ENCODE measurements at places on chromosomes 3 and 15.

DNA sequence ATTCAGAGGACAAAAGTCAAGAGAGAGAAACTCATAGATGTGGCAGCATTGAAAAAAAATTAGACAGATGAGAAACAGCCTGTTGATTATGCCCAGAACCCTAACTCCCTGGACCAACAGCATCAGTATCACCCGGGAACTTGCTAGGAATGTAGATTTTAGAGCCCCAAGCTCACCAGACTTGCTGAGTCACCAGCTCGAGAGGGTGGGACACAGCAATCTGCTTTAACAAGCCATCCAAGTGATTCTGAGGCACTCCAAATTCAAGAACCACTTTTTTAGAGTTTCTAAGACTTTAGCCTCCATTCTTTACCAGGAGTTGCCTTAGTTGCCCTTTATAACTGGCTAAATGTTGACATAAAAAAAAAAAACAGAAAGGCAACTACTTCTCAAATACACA lies 70.9 kb downstream of the CGGBP1 start:
- DNase-seq = no peak

GRCh38 chr3:182837855-182838454 lies 44.7 kb downstream of the ATP11B start:
- DNase-seq = no peak

GRCh38 chr3:185207931-185208746 lies 45.7 kb downstream of the EHHADH start:
- DNase-seq = no peak

DNA sequence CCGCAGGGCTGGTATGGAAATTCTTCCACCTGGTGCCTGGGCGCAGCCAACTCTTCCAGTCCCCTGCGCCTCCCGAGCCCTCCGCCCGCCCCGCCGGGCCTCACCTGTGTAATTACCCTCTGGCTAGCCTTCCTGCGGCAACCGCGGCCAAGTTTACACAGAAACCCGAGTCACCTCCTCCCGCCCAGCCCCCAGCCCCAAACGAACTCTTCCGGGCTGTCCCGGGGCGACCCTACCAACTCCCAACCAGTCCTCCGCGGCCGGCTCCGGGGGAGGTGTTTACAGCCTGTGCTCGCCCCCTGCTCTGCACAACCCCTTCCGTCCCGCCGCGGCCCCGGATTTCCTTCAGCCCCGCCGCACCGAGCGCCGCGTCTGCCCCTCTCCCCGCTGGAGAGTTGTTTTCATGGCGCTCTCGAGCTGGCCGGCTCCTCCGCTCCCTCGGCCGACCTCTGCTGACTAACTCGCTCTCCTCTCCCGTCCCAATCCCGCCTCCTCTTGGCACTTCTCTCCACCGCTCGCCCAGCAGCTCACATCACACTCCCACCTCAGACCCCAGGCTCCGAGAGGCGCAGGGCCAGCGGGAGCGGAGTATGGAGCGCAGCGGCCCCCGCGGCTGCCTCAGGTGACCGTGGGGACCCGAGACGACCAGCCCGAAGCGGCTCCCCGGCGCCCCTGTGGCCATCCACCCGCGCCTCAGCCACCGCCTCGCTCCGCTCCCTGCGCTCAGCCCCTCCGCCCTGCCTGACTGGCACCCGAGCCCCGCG lies 538 bp downstream of the ATOSA start:
- peak; percentile 20 for DNase-seq

DNA sequence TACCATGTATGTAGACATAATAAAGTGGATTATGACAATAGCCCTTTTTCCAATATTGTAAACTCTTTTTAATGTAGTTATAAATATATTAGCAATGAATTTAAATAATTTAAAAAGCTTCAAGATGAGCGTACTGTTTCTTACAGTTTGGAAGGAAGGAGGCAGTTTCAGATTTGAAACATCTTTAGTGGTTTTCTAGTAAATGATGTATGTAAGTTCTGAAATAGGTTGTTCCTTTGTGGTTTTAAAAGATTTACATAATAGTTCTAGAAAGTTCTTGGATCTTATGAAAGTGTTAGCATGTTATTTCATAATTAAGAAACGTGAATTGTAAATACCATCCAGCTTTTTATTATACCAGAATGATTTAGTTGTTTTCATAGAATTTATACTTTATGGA lies 16.0 kb downstream of the DNAJC19 start:
- no peak for DNase-seq

- no peak for DNase-seq
These were observed 255.3 kb upstream of the IL12A start for GRCh38 chr3:159733194-159733860.

GRCh38 chr3:2706144-2706835 lies 403.9 kb downstream of the IL5RA start:
- no peak for DNase-seq

GRCh38 chr3:123758081-123758564 lies 126.0 kb downstream of the MYLK start:
- DNase-seq = no peak

GRCh38 chr3:66399529-66400232 lies 101.1 kb downstream of the LRIG1 start:
- DNase-seq = no peak

DNA sequence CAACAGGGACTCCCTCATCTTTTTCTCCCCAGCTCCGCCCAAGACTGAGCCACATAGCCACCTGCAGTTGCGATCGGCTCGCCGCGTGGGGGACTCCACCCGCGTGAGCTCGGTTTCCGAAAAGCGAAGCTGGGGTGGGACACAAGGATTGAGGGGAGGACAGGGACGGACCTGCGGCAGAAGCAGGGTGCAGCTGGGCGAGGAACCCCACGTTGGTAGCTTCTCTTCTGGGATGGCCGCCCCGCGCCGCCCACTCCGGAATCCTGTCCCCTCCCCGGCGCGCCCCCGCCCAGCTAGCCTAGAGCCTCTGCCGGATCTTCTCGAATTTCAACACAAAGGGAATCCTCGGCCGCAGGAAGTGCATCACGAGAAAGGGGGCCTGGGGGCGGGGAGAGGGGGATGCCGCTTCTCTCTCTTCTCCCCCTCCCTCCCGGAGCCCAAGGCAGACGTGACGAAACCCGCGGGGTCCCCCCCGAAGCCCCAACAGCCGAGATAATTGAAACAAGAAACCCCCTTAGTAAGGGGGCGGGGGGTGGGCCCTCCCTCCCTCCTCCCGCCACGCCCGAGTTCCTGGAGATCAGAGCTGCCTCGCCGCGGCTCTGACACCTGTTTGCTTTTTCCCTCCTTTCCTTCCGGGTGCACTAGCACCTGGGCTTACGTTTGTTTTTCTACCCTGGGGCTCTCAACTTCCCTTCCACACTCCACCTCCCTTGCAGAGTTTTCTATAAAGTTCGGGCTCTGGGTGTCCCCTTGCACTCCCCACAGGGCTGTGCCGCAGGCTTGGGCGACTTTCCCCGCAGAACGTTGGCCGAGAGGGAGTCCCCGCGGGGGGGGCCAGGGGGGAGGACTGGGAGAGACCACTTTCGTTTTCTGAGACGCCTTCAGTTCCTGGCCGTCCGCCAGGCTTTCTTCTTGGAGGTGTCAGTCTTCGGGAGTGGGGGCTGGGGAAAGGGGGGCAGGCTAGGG lies 1.3 kb upstream of the KCNH8 start:
- no peak for DNase-seq

- no peak for DNase-seq
These were observed 126.8 kb upstream of the CLSTN2 start for GRCh38 chr3:139808201-139808600.

GRCh38 chr3:138395865-138396751 lies 38.3 kb upstream of the ESYT3 start:
- no peak for DNase-seq

DNA sequence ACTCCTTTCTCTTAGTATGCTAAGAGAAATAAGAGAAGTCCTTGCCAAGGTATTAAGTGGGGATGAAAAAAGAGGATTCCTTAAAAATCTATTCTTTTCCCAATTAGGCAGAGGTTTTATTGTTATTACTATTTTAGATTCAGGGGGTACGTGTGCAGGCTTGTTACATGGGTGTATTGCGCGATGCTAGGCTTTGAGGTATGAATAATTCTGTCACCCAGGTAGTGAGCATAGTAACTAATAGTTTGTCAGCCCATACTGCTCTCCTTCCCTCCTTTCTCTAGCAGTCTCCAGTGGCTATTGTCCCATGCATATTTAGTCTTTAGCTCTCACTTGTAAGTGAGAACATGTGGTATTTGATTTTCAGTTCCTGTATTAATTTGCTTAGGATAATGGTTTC lies 83.9 kb downstream of the LEKR1 start:
- no peak for DNase-seq

GRCh38 chr3:126309165-126309564 lies 48.0 kb downstream of the KLF15 start:
- DNase-seq = no peak

DNA sequence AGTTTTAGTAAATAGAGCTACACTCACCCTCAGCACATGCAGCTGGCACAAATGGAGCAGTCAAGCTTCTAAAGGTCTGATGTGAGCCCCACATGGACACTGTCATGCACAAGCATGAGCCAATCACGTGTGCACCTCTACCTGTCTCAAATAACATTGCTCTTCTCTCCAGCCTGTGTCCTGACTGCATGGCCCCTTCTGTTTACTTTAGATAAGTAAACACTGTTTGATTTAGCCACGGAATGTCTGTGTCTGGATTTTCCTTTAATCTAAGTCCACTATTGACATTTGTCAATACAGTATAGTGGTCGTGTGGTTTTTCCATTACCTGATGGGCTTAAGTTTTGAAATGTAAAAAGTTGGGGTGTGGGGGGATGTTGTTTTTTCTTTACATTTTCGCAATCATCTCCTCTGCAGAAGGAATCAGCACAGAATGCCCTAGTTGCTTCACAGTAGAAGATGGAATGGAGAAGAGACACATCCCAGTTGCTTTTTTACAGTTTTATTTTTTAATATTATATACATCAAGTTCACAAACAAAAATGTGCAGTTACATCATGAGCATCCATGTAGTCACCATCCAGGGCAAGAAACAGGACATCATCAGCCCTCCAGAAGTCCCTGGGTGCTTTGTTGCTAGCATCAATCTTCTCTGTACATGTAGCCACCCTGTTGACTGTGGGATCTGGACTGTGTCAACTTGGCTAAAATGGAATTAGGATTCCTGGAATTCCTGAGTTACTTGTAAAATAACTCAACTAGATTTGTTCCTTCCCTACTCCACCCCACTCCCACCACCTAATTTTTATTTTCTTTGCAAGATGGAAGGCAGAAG lies 146.1 kb downstream of the UACA start:
- DNase-seq = no peak

DNA sequence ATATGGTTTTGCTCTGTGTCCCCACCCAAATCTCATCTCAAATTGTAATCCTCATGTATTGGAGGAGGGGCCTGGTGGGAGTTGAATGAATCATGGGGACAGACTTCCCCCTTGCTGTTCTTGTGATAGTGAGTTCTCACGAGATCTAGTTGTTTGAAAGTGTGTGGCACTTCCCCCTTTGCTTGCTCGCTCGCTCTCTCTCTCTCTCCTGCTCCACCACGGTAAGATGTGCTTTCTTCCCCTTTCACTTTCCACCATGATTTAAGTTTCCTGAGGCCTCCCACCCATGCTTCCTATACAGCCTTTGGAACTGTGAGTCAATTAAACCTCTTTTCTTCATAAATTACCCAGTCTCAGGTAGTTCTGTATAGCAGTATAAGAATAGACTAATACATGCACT lies 60.7 kb downstream of the GSK3B start:
- no peak for DNase-seq
